ENCODE measurements at places on chromosomes 6 and 20. TPM values are rescaled to one million over a fixed set of nuclear protein-coding genes. Genes with fewer than 3 reads are reported as not detected.

Gene LY6G5C
- total RNA-seq = 3.3 TPM

Gene SNPH
- total RNA-seq = 7.3 TPM

Gene GABRR2
- not detected for total RNA-seq

Gene TTBK1
- not detected for total RNA-seq

Gene REPS1
- total RNA-seq = 26.1 TPM

Gene CYP39A1
- total RNA-seq = 0.20 TPM

Gene BTN1A1
- total RNA-seq = not detected

Gene OPN5
- total RNA-seq = not detected

Gene APMAP
- 95.4 TPM for total RNA-seq

All from mammary microvascular endothelial cell (primary cell).